ENCODE measurements at places on chromosomes 11 and 22. TPM values are rescaled to one million over a fixed set of nuclear protein-coding genes. Genes with fewer than 3 reads are reported as not detected.

DNA sequence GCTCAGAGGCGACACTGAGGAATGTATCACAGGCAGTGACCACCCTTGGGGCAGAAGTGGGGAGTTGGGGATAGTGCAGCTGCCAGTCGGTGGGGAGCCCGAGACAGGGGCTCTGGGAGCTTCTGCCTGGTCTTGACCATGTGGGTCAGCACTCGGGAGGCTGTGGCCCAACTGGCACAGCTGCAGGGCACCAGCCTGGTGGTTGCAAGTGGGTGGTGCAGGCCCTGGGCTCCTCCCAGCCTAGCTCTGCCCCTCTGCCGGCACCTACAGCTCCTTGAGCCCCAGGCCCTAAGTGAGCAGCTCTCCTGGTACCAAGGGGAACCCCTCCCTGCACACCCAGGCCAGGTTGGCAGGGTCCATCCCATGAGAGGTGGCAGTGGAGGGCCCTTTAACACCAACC lies 12.6 kb upstream of the RASL10A start:
- no peak overlapping the region for H3K4me3 ChIP-seq
- no peak for DNase-seq
- no peak overlapping the region for H3K27ac ChIP-seq
- peaks cover 5% of the 10 kb centered on the region for H3K4me1 ChIP-seq
- no peaks in the 10 kb centered on the region for H3K27me3 ChIP-seq
- H3K36me3 ChIP-seq, result peaks cover 42% of the 10 kb centered on the region

GRCh38 chr22:38109371-38110001 lies 998 bp downstream of the BAIAP2L2 start:
- H3K4me1 ChIP-seq, result peaks cover 4% of the 10 kb centered on the region
- H3K36me3 ChIP-seq, result no peaks in the 10 kb centered on the region
- H3K27ac ChIP-seq, result no peak overlapping the region
- DNase-seq, result no peak

DNA sequence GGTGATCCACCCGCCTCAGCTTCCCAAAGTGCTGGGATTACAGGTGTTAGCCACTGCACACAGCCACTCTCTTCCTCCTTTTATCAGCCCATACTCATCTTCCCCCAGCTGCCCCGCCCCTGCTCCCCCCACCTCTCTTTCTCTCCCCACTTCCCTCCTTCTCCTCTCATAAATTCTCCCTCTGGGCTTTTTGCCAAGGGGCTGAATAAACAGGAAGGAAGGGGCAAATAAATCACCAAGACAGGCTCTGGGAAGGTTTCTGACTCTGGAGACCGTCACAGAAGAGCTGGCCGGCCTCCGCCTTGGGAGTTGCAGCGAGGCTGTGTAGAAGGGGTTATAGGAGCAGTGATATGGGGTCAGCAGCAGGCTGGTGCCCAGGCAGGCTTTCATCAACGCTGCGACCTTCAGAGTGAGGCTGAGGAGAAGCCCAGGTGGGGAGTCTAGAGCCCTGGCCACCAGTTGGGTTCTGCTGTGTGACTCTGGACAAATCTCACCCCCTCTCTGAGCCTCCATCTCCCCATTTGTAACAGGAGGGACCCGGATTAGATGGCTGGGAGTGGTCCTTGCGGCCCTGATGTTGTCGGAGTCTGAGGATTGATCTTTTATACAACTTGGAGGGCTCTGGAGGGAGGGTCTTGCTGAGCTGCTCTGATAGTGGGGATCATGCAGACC lies 62.6 kb upstream of the RASD2 start:
- H3K36me3 ChIP-seq, result no peaks in the 10 kb centered on the region
- H3K4me3 ChIP-seq, result no peak overlapping the region
- peak; percentile 94 for DNase-seq

The PIWIL4 gene
- not detected for total RNA-seq

GRCh38 chr22:41485033-41485432 lies 16.1 kb downstream of the ACO2 start:
- H3K4me3 ChIP-seq, result no peak overlapping the region
- peaks cover 19% of the 10 kb centered on the region for H3K36me3 ChIP-seq
- no peaks in the 10 kb centered on the region for H3K27me3 ChIP-seq
- H3K27ac ChIP-seq, result no peak overlapping the region
- H3K4me1 ChIP-seq, result peaks cover 40% of the 10 kb centered on the region

The TEX54 gene
- not detected for total RNA-seq

GRCh38 chr22:33853200-33854097 lies 66.8 kb downstream of the LARGE1 start:
- H3K27me3 ChIP-seq, result no peaks in the 10 kb centered on the region
- peak overlapping the region; percentile 95 for H3K4me3 ChIP-seq
- DNase-seq, result peak; percentile 56
- H3K4me1 ChIP-seq, result peaks cover 28% of the 10 kb centered on the region

- H3K4me1 ChIP-seq, result peaks cover 39% of the 10 kb centered on the region
- H3K4me3 ChIP-seq, result peak overlapping the region; percentile 96
- H3K36me3 ChIP-seq, result peaks cover 22% of the 10 kb centered on the region
- peak overlapping the region; percentile 39 for H3K27ac ChIP-seq
Observed at GRCh38 chr11:90220391-90220790, 2.5 kb downstream of the CHORDC1 start.

The C11orf97 gene
- not detected for total RNA-seq

The NXPE4 gene
- total RNA-seq, result not detected

Data from MCF 10A (cell line).